ENCODE measurements at places on chromosomes 12 and 14.

- DNase-seq, result no peak
Observed at GRCh38 chr12:31732926-31733548, 4.2 kb upstream of the AMN1 start.

GRCh38 chr14:103204852-103205540 lies 81.7 kb downstream of the TNFAIP2 start:
- DNase-seq, result no peak

DNA sequence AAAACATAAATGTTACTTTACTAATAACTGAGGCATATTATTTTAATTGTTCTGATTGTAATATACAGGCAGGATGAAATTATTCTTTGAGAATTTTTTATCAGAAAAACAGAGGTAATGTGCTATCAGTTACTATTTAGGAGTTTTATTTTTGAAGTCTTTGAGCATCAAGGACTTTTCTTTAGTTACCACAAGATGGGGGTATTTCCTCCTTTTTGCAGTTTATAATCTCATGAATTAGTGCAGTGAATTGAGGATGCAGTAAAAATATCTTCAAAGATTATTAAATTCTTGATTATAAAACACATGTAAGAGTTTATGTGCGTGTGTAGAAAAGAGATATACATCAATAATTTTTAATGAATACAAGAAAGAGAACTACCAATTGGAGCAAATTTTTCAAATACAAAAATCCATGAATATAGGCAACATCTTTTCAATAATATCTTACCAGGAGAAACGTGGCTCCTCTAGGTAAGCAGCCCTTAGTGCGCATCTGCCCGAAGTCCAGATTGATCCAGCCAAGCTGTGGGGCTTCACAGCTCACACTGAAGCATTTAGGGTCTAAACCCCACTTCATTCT lies 71.6 kb downstream of the ERGIC2 start:
- DNase-seq, result no peak

GRCh38 chr14:54651649-54652048 lies 84.7 kb downstream of the SAMD4A start:
- DNase-seq, result no peak

DNA sequence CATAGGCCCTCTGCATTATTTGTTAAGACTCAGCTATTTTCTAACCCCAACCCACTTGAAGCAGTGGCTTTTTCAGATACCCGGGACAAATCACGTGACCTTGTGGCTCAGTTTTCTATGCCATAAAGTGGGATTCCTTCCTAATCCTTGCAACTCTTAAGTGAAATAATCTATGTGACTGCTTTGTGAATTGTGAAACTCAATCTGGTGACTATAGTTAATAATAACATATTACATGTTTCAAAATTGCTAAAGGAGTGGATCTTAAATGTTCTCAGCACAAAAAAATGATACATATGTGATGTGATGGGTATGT lies 17.3 kb downstream of the EML1 start:
- DNase-seq, result no peak

Measured in stimulated activated CD8-positive, alpha-beta memory T cell treated with anti-CD3 and anti-CD28 coated beads, Interleukin-7, amount 100 ng/mL, for 24 hours (primary cell).